ENCODE measurements at places on chromosomes 6 and 20.

DNA sequence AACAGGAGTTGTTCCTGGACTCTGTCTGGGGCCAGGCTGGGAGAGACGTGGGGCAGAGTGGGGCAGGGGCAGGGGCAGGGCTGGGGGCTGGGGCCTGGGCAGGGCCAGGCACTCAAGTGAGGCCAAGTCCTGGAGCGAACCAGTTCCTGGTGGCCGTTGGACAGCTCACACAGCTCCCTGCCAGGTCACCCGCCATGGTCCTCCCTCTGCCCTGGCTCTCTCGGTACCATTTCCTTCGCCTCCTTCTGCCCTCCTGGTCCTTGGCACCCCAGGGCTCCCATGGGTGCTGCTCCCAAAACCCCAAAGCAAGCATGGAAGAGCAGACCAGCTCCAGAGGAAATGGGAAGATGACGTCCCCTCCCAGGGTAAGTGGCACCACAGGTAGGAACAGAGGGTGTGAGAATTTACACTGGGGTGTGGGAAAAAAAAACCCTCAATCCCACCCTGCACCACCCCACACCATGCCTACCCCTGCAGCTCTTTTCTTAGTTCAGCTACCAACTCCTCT, at the start of gene MCCD1:
Gene MCCD1, plus strand, starts transcription at position 142 of the 508 bp plus-strand sequence. Its CDS starts 53 bp downstream, at position 195.
- DNase-seq: no peak

- DNase-seq: peak; percentile 33
These were observed 101.8 kb downstream of the PREP start for GRCh38 chr6:105301072-105301503.

GRCh38 chr20:40562031-40562430, 127.0 kb downstream of the MAFB start:
- DNase-seq: peak; percentile 31

DNA sequence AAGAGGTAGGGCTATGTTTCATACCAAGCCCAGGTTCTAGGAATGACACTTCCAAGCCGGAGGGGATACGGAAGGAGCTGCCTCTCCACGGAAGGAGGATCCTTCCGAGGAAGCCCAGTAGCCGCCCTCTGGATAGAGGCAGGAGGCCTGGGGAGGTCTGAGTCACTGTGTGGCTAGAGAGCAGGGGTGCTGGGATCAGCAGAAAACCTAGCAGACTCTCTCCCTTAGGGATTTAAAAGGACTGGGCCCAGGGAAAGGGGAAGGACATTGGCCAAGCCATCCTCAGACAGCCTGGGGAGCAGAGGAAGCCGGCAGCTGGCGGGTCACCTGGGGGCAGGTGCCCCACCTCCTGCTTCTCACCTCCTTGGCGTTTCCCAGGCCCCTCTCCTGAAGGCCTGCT, 36.6 kb upstream of the NFATC2 start:
- DNase-seq: peak; percentile 77

DNA sequence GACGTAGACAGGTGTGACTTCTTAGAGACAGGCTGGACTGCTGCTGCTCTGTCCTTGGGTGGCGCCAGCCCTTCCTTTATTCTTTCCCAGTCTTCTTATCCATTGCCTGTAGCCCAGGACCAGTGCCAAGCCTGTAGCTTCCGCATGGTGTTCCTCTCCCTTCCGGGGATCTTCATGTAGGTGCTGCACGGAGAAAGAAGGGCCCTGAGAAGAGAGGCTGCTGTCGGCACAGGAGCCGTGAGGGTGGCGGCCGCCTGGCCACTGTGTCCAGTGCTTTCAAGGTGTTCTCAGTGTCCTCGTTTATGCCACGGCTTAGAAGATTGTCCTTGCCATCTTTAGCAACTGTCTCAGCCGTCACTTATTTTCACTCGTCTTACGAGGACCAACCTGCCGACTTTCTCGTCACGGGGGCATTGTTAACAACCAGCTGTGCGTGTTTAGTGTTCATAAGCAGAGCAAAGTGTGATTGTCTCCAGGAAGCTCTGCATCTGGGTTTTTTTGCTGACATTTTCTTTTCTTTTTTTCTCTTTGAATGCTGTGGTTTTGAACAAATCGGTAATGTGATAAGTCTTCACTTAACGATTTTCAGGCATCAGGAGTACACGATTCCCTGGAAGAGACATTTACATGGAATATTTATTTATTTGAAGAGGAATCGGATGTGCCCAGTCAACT, 61.2 kb downstream of the PPP1R14C start:
- DNase-seq: no peak

DNA sequence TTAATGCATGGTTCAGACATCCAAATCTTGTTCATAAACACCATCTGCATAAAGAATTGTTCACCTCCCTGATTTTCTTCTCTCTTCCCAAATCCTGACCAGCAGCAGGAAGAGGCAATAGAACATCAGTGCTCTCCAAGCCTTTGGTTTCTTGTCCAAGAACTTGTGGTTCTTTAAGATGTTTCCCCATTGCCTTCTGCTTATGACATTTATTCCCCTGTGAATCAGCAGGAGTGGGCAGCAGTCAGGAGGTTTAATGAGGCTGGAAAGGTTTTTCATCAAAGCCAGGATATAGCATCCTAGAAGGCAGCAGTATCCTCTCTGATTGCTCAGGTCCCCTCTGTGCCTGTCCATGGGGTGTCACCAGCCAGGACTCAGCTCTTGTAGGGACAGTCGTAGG, 5.3 kb downstream of the HDDC2 start:
- no peak for DNase-seq

DNA sequence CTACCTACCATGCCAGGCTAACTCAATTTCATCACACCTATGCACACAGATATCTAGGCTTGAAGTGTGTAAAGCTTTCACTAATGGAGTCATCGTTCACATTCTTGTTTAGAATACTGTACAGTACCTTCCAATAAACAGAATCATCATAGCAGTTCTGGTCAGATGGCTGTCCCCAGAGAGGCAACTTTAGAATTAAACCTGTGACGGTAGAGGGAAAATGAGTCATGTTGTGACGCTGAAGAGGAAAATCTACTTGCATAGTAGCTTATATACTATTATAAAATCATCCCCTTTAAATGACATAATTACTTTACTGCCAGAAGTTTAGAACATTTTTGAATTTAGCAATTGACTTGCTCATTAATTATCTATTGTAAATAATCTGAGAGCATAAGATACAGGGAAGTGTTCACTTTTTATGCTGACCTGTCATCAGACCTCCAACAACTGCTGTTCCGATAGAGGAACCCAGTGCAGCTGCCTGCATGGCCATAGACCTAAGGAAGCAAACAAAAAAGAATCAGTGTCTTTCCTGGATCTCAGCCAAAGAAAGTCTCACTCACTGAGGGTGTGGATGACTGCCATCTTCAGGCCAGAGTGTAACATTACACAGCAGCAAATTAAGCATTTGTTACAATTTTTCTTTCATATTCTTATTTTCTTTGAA, 29.8 kb downstream of the RHAG start:
- peak; percentile 94 for DNase-seq

- DNase-seq: peak; percentile 54
These were observed 179.1 kb downstream of the THBS2 start for GRCh38 chr6:169074526-169074925.

GRCh38 chr20:24376311-24377099, 92.9 kb upstream of the SYNDIG1 start:
- DNase-seq: peak; percentile 85

GRCh38 chr6:169340395-169340794, 86.7 kb upstream of the THBS2 start:
- no peak for DNase-seq

DNA sequence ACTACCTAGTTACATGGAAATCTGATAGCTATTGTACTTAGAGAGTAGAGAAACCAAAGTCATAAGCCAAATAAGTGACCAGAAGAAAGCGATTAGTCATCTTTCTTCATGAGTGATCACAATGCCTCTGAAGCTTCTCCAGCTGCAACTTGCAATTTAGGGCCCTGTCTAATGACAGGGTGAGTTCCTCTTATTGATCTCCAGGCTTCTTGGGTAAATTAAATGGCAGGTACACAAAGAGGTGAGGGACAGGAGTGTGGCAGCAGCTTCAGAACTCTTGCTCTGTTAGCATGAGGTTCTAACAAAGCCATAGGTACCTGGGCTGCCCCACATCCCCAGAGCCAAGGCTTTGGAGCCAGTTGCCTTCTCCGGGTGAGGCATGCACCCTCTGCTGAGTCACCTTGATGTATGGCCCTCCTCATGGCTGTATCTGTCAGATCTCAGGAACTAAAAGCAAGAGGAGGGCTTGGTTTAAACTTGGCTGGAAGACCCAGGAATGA, 60.8 kb downstream of the PRDM1 start:
- DNase-seq: no peak

DNA sequence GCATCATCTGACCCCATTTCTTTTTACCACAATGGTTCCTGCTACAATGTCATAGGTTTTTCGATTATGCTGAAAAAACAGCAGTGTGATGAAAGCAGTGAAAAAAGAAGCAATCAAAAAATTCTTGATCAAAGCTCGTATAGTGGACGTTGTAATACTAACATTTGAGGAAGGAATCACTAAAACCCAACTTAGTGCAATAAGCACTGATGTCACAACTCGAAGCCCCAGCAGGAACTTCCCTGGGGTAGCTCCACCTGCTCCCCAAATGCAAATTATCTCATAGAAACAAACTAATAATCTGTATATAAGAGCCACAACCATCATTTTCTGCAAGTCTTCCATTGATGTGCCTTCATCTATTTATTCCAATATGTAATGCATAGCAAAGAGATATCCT, 285.6 kb upstream of the SGK1 start:
- DNase-seq: no peak

DNA sequence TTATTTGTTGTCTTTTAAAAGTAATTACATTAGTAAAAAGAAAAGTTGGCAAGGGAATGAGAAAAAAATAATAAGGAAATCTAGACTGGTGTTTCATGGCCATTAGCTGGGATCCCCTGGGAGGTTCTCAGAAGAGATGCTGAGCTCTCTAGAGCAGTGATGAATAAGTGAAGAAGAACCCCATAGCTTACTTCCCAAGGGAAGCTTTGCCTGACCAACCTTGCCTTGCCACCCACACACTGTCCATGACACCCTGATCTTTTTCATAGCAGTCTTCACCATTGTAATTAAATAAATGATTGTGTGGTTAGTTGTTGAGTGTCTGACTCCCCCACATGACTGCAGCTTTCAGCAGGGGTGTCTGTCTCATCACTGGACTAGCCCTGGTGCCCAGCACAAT, 5.9 kb downstream of the C6orf163 start:
- no peak for DNase-seq

DNA sequence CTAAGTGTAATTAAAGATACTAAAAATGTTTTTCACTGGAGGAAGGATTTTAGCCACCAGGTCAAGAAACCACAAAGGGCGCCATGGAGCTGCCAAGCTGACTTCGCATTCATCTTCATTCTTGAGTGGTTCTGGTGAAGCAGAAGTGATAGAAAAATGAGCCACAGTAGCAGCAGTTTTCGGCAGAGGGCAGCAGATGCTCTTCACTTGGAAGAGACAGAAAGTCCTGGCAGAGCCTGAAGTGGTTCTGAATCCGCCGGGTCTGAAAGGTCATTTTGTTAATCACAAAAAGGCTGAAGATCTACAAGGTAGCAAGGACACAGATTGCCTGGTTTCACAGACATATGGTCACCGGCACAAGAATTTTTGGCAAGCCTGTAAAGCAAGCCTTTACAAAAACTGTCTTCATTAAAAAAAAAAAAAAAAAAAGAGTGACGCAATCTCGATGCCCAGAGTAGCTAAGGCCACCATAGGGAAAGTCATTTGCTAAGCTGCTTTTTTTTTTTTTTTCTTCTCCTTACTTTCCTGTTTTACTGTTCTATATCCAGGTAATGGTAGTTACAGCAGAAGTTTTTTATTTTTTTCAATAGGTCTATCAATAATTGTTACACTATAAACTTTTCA, 345.1 kb upstream of the AGPAT4 start:
- peak; percentile 63 for DNase-seq

DNA sequence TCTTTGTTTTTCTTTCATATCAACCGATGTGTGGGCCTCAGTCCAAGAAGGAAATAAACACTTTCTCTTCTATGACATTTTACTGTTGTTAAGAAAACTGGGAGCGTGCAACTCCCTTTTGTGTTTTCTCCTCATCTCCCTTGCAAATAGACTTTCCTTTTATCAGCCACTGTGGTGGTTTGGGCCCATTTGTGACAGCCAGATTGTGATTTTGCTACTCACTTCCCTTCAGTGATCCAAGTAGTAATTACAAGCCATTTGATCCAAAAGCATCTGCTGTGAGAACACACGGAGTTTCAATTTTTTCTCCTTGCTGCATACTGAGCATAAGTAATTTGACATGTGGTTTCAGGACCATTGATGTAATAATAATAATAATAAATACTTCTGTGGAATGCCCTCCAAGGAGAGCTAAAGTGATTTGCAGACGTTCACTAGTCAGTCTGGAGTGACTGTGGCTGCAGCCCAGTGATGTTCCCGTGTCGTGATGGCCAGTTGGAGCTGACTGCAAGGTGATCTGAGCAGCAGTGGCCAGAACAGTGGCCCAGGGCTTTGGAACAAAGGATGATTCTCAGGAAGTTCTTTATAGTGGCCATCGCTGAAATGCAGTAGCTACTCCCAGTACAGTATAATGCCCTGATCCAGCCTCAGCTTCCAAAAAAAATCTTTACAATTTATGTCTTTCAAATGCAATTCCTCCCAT, 91.9 kb upstream of the CLDN20 start:
- DNase-seq: peak; percentile 67

GRCh38 chr6:70538376-70538775, 28.4 kb upstream of the SDHAF4 start:
- DNase-seq: no peak

GRCh38 chr6:37141281-37142049, 28.5 kb upstream of the PIM1 start:
- DNase-seq: peak; percentile 91

- DNase-seq: no peak
These were observed 60.8 kb downstream of the ERMARD start for GRCh38 chr6:169812257-169812644.
